Inflammatory macrophage treated with lipopolysaccharide for 4 hours (primary cell): ENCODE measurements at places on chromosomes 16 and 17.

DNA sequence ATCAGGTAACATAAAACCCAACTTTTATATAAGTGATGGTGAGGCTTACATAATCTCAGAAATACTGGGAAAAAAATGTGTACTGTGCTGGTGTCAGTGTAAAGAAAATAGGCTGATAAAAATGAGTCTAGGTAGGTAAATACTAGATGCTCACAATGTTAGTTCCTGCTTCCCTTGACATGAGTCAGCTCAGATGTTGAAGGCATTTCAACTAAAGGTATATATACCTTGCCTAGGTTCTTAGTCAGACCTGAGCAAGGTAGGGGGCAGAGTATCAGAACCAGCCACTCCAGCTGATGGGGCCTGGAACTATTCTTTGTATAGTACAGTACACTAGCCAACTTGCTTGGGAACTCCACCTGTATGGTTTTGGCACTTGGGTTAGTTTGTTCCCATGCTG is 51.0 kb upstream of the CA10 start:
- DNase-seq, result no peak

GRCh38 chr17:15255713-15256454 is 9.2 kb downstream of the PMP22 start:
- no peak for DNase-seq

GRCh38 chr17:73888862-73889261 is 244.6 kb upstream of the SDK2 start:
- DNase-seq, result no peak

DNA sequence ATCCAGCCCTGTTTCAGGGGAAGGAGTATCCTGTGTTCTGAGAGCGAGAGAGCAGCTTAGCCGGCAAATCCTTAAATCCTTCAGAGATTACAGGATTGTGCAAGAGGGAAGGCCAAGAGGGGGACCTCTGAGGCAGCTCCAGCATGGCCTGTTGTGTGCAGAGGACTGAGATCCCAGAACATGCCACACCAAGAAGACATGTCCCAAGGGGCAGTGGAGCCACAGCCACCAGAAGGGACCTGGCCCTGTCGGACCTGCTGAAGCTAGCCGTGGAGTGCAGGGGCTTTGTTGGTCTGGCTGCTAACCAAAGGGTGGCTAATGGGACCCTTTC is 1.6 kb upstream of the MRC2 start:
- no peak for DNase-seq

GRCh38 chr17:80931421-80932265 is 60.0 kb upstream of the CHMP6 start:
- no peak for DNase-seq

DNA sequence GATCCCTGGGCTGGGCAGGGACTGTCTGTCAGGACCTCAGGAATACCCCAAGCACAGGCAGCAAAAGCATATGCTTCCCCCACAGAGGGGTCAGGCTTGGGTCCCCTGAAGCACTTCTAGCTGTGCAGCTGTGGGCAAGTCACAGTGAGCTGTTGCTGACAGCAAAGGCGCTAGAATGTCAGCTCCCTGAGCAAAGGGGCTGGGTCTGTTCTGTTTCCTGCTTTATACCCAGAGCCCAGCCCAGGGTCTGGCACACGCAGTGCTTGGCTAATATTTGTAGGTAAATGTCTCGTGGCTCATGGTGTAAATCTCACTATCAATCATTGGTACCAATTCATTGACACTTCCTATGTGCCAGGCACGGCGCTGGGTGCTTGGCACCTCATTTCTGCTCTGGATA is 16.6 kb upstream of the MPRIP start:
- no peak for DNase-seq

DNA sequence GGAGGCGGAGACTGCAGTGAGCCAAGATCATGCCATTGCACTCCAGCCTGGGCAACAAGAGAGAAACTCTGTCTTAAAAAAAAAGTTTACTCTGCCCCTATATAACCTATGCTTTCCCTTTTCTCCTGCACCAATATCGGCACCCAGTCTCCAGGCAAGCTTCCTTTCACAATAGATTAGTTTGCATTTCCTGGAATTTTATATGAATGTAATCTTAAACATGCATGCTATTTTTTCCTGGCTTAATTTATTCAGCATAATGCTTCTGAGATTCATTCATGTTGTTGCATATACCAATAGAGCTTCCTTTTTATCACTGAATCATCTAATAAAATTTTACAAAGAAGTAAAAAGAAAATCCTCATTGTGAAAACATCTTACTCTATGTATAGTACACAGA is 59.4 kb downstream of the USP32 start:
- DNase-seq, result no peak

GRCh38 chr16:48494742-48495141 is 109.5 kb upstream of the SIAH1 start:
- DNase-seq, result no peak

DNA sequence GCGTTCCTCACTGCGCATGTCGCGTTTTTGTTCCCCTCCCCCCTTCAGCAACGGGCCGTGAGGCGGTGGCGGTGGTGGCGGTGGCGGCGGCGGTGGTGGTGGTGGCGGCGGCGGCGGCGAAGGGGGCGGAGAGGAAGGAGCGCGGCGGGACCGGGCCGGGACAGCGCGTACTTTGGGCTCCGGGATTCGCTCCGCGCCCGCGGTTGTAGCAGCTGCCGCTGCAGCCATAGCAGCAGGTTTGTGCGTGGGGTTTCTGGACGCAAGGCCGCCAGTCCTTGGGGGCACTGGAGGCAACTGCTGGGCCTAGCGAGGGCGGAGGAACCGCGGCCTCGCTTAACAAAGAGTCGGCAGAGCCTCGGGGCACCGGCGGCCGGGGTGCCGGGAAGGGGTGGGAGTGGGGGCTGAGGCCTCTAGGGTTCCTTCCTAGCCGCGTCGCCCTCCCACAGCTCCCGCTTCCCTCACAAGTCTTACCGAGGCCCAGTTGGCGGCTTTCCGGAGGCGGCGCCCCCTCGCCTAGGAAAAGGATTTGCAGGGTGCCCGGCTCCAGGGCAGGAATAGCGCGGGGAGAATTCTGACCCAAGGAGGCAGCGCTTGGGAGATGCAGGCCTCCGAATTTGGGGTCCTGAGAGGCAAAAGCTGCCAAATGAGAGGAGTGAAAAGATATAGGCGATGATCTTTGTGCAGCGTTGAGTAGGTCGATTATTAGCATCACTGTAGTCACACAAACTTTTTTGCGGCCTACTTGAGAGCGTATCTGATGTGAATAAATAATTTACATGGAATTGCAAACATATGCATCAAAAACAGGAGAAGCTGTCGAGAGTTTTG is at the start of gene DDX42:
DDX42 (plus strand) TSS at position 30 of the 828 bp plus-strand sequence. CDS start 12,880 bp downstream, outside the sequence.
- no peak for DNase-seq

GRCh38 chr16:29226782-29227181 is 179.7 kb downstream of the NPIPB11 start:
- no peak for DNase-seq

DNA sequence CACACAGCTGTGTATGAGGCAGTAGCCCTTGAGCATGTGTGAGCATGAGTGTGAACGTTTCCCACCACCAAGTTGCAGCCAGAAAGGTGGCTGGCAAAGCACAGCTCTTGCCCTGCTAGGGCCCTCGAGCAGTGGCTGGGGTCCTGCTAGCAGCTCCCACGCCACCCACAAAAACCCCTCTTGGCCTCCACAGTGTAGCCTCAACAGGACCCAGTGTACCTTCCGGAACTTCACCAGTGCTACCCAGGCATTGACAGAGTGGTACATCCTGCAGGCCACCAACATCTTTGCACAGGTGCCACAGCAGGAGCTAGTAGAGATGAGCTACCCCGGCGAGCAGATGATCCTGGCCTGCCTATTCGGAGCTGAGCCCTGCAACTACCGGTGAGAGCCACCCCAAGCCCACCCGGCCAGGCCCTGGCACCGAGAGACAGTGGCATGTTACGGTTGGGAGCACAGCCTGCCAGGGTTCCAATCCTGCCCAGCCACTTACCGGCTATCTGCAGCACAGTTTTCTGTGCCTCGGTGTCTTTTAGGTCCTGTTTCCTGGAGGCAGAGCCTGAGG is 53.1 kb downstream of the SCNN1B start:
- no peak for DNase-seq

- no peak for DNase-seq
Observed at GRCh38 chr17:79790805-79791734, 5.8 kb downstream of the CBX8 start.
